Mesangial cell (primary cell): ENCODE measurements at places on chromosomes 5 and 9. TPM values are rescaled to one million over a fixed set of nuclear protein-coding genes. Genes with fewer than 3 reads are reported as not detected.

POU5F2 gene
- 0.16 and 0.25 TPM in 2 replicates for total RNA-seq

CCL28 gene
- 2.3 and 4.2 TPM in 2 replicates for total RNA-seq

SLC36A3 gene
- not detected in 2 replicates for total RNA-seq

NPR3 gene
- total RNA-seq, result 0.81 and 3.0 TPM in 2 replicates

TNFAIP8 gene
- total RNA-seq, result 56.2 and 66.5 TPM in 2 replicates

ADAMTSL2 gene
- under 0.01 and 0.25 TPM in 2 replicates for total RNA-seq

LCN15 gene
- not detected in 2 replicates for total RNA-seq

CDC20B gene
- not detected in 2 replicates for total RNA-seq
